ENCODE measurements at places on chromosomes 6 and 20. TPM values are rescaled to one million over a fixed set of nuclear protein-coding genes. Genes with fewer than 3 reads are reported as not detected.

TTLL9 gene
- total RNA-seq = 0.15 TPM

NHLRC1 gene
- 1.7 TPM for total RNA-seq

FNDC1 gene
- 0.06 TPM for total RNA-seq

CPNE5 gene
- not detected for total RNA-seq

CST3 gene
- 398 TPM for total RNA-seq

COL12A1 gene
- 5.7 TPM for total RNA-seq

MAP7 gene
- total RNA-seq = 21.6 TPM

SRSF12 gene
- total RNA-seq = 2.4 TPM

ZSWIM3 gene
- total RNA-seq = 1.5 TPM

RPN2 gene
- total RNA-seq = 254 TPM

RBM12 gene
- 86.1 TPM for total RNA-seq

BPI gene
- not detected for total RNA-seq

RAET1G gene
- 9.8 TPM for total RNA-seq

ZSCAN16 gene
- 4.4 TPM for total RNA-seq

NRN1 gene
- total RNA-seq = 0.65 TPM

COX7A2 gene
- 272 TPM for total RNA-seq

MAP3K7 gene
- total RNA-seq = 13.0 TPM

AURKA gene
- 99.1 TPM for total RNA-seq

CDH26 gene
- total RNA-seq = not detected
